ENCODE measurements at places on chromosomes 3 and 15.

GRCh38 chr15:82951472-82952157 lies 905 bp downstream of the HOMER2 start:
- DNase-seq: no peak

DNA sequence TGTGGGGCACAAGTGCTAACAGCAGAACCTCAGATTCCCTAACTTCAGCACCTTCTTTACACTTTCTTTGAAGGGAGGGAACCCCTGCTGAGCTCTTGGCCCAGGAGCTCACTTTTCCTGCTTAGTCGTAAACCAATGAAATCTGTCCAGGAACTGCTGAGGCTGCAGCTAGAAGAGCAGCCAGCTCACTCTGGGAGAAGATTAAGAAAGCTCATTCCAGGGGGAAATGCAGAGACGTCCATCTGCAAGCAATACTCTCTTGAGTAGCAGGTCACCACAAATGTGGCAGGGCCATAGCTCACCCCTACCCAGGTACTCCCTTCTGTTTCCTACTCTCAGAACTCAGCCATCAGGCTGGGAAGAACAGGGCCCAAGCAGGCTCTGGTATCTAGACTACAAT lies 103.3 kb downstream of the WDR76 start:
- no peak for DNase-seq

GRCh38 chr3:141152801-141153678 lies 78.6 kb upstream of the PXYLP1 start:
- no peak for DNase-seq

DNA sequence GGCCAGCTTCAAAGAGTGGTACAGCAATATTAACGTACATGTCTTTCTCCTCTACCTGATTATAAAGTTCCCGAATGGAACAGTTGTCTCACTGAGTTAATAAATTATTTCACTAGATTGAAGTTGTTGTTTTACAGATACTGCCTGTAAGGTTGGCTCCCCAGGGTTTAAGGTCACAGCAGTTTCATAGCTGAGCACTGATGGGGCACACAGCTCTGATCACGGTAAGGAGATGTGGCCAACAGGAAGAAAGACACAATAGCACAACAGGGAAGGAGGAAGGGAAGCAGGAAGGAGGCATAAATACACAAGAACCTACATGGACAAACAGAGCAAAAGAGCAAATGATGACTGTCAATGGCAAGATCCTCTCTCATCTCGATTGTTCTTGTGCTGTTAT lies 215.6 kb downstream of the WNT5A start:
- no peak for DNase-seq

- no peak for DNase-seq
These were observed 1255.7 kb downstream of the ZPLD1 start for GRCh38 chr3:103690536-103690935.

DNA sequence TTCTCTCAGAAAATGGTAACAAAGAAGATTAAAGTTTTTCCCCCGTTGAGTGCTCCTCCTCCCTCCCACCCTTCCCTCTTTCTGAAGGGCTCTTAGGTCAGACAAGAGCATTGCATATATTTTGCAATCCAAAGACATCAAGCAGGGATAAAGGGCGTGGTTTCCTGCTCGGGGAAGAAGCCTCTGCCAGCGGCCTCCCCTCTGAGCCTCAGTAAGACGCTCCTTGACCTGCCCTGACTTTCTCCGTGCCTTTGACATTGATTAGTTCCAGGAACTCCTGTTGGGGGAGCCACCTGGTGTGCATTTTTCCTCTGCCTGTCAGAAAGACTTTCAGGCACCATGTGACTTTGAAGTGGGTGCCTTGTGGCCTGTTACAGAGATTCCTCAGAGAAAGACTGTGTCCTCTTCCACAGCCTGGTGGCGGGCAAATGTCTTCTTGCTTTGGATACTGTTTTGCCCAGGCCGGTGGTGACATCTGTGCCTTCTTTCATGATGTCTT lies 87.2 kb upstream of the TBL1XR1 start:
- peak; percentile 54 for DNase-seq

DNA sequence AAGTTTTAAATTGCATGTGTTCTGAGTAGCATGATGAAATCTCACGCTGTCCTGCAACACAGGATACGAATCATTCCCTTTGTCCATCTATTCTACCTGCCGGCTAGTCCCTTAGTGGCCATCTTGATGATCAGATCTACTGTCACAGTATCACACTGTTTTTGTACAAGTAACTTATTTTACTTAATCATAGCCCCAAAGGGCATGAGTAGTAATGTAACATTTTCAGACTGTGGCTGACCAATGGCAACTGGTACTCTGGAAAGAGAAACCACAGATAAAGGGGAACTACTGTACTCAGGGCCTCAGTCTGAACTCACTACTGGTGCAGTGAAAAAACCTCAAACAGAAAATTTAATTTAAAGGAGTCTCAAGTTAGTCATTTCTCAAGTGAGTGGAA lies 127.3 kb upstream of the MRPL3 start:
- DNase-seq: peak; percentile 7

DNA sequence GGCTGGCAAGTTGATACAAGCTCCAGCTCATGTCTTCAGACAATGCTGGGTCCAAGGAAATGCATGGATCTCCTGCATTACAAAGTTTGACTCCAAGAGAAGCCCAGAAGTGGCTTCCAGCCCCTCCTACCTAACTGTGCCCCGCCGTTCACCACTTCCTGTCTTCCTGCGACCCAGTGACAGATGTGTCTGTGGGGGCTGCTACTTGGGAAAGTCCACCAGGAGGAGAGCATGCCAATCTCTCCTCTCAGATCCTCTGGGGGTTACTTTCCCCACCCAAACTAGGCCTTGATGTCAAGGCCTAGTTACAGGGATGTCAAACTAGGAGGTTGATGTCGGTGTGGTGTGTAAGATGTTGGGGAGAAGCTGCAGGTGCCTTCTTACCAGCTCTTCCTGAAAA lies 133.6 kb upstream of the RASGRP1 start:
- no peak for DNase-seq

DNA sequence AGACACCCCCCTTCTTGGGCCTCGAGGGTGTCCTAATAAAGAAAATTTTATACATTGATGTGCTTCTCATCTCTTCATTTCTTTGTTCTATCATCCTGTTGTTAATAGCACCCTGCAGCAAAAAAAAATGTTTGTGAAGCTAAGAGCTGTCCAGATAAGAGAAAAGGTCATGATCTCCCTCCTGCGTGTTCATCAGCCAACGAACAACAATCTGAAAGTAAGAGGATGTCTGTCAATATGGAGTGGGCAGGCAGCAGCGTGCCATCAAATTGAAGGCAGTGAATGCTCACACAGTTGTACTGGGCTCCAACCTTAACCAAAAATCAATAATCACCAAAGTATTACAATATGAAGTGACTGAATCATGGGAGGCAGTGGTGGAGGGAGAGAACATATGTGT lies 418.6 kb upstream of the ONECUT1 start:
- no peak for DNase-seq

DNA sequence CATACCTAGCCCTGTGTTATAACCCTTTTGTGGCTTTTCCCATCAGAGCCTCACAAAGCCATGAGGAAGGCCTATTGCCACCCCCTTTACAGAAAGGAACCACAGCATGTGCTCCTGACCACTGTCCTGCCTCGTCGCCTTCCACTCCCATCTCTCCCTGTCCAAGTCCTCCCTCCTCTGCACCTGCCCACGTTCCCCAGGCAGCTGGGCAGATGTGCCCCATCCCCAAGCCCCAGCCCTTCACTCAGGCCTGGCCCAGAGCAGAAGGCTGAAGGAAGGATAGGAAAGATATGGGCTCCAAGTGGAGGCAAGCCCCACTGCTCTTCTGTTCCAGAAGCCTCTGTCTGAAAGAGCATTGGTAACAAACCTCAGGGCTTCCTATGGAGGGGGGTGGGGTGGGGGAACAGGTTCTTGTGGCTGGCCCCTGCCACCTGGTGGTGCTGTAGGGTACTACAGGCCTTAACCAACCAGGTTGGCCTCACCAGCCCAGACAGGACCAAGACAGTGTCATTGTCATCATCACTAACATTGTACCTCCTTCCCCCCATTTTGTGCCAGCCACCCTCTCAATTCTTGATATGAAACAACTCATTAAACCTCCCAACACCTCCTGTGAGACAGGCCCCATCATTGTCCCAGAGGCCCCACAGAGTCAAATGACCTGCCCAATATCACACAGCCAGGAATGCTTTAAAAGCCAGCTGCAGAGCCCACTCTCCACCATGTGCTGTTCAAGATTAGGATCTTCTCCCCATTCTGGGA lies 10.0 kb downstream of the POC1A start:
- DNase-seq: peak; percentile 85

DNA sequence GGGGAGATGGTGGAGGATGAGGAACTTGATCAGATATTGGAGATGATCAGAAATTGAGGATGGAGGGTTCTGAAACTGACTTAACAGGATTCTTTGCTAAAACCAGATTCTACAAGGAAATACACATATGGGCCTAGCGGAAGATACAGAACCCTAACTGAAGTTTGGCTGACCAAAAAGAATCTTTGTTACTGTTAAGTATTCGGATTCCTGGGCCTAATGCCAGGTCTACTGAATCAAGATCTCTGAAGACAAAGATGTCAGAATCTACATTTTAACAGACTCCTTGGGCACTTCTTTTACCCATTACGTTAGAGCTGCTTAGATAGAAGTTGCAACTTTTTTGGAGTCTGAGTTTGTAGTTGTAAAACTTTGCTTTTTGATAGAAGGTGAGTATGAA lies 137.7 kb downstream of the FNDC3B start:
- DNase-seq: peak; percentile 76

DNA sequence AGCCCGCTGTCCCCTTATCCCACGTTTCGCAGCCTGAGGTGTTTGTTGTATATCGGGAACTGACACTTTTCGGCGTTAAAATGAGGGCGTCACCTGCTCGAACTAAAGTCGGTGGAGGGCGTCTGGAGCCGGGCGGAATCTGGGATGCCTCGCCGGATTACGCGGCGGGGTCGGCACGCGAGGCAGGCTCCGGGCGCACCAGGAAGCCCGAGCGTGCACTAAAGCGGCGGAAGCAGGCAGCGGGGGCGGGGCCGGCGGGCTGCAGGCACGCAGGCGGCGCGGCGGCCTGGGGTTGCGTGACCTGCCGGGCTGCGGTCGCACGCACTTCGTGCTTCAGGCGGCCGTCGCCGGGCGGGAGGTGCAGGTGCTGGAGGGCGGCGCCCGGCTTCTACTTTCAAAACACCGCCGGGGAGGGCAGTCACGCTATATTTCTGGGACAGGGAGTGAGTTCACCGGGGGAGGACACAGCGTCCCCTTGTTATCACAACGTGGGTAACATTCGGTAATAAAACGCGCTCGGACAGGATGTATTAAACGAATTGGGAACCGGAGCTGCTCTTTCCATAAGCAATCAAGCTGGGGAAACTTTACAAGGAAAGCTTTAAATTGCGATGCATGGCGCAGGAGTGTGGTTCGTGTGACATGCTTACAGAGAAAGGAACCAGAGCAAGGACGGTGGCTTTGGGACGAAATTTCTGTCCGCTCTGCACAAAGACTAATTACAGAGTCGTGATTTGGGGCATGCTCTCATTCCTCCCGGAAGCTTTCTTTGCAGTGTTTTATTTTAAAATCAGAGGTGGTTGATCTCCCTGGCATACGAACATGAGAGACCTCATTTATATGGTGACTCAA lies 9.1 kb upstream of the LEKR1 start:
- DNase-seq: peak; percentile 84

- DNase-seq: peak; percentile 15
These were observed 34.8 kb upstream of the SKIL start for GRCh38 chr3:170322566-170323269.

- peak; percentile 74 for DNase-seq
These were observed 1.2 kb upstream of the TYRO3 start for GRCh38 chr15:41557673-41558399.

- DNase-seq: no peak
These were observed 23.7 kb downstream of the PPP2R3A start for GRCh38 chr3:135989242-135989641.

GRCh38 chr3:71510510-71510909 lies 73.0 kb downstream of the FOXP1 start:
- peak; percentile 53 for DNase-seq

DNA sequence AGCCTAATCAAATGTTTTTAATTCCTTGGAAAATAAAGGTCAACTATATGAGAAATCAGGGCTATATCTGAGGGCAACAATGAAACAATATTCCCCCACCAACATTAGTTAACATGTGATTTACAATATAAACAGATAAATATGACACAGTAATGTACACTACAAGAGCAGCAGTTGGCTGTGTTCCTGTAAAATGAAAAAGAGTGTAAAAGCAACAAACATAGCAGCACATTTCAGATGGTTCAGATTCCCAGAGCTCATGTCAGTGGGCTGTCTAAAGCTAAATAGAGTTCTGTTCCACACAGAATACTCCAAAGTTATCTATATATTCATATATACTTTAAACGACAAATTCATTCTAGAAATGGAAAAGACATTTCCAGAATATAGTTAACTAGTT lies 42.6 kb downstream of the ANKRD28 start:
- no peak for DNase-seq

DNA sequence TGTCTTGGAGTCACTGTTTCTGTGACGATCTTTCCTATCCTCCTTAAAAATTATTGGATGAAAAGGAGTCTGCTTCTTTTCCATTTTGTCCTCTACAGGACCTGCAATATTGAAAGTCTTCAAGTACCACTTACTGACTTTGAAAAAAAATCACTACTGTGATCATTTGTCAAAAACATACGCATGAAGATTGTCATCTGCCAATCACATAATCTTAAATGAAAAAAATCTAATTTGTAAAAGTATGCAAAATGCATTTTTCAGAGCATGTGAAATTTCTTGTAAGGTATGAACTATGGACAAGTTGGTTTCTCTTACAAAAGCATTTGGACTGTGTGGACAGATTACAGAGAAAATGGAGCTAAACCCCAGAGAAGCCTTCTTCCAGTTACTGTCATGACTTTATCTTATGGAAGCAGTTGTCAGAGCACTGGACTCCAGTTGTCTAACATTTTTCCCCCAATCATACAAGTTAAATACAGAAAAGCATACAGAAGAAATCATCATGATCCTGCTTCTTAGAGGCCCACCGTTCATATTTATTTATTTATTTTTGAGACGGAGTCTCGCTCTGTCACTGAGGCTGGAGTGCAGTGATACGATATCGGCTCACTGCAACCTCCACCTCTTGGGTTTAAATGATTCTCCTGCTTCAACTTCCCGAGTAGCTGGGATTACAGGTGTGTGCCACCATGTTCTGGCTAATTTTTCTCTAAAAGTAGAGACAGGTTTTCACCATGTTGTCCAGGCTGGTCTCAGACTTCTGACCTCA lies 3.4 kb upstream of the PXK start:
- no peak for DNase-seq

- DNase-seq: peak; percentile 63
These were observed 63.7 kb downstream of the SLC30A4 start for GRCh38 chr15:45458746-45459403.

- no peak for DNase-seq
These were observed at the start of gene KCNH8 for GRCh38 chr3:19147905-19148767. TSS of gene KCNH8 (plus strand) at chr3:19148510. CDS start at chr3:19148720, 210 bp downstream.

Data from fibroblast of pulmonary artery (primary cell).